Daoy (cell line): ENCODE measurements at places on chromosomes 5 and 9. TPM values are rescaled to one million over a fixed set of nuclear protein-coding genes. Genes with fewer than 3 reads are reported as not detected.

PCDHA10 gene
- 0.68 and 3.3 TPM in 2 replicates for total RNA-seq

TLR4 gene
- total RNA-seq, result 0.11 and 0.48 TPM in 2 replicates

ITGA1 gene
- total RNA-seq, result 7.6 and 8.6 TPM in 2 replicates

HTR4 gene
- total RNA-seq, result 0.18 TPM in 1 of 2 replicates, not detected in the other

LECT2 gene
- total RNA-seq, result not detected in 2 replicates

GPR151 gene
- not detected in 2 replicates for total RNA-seq

PCDHAC2 gene
- 1.2 and 1.3 TPM in 2 replicates for total RNA-seq

DMRT3 gene
- total RNA-seq, result not detected in 2 replicates

FOXD4L5 gene
- not detected in 2 replicates for total RNA-seq

RFESD gene
- total RNA-seq, result 2.3 and 6.8 TPM in 2 replicates

COL27A1 gene
- total RNA-seq, result 6.4 and 7.8 TPM in 2 replicates

AHRR gene
- 15.3 and 26.0 TPM in 2 replicates for total RNA-seq

PRLR gene
- 0.29 and 1.2 TPM in 2 replicates for total RNA-seq

DNAH5 gene
- total RNA-seq, result 6.1 and 12.3 TPM in 2 replicates

C5orf52 gene
- not detected in 2 replicates for total RNA-seq

F2RL1 gene
- total RNA-seq, result 154 and 185 TPM in 2 replicates

MARCOL gene
- not detected in 2 replicates for total RNA-seq

PCDHGA5 gene
- 0.23 and 0.39 TPM in 2 replicates for total RNA-seq

SOWAHA gene
- total RNA-seq, result 0.42 TPM in 1 of 2 replicates, not detected in the other

FCN1 gene
- total RNA-seq, result not detected in 2 replicates
